Esophagus mucosa (tissue), 1 donor: ENCODE measurements at places on chromosomes 11 and 22. TPM values are rescaled to one million over a fixed set of nuclear protein-coding genes. Genes with fewer than 3 reads are reported as not detected.
A peak's percentile ranks its signal among the peaks of the same experiment; 100 is the strongest.

- no peak for ATAC-seq
These were observed 104.8 kb downstream of the MICAL2 start for GRCh38 chr11:12215181-12215593.

Gene TP53I11
- 18.1 TPM for total RNA-seq

GRCh38 chr11:76152086-76152681 lies 54.1 kb downstream of the WNT11 start:
- peak; percentile 88 for ATAC-seq

DNA sequence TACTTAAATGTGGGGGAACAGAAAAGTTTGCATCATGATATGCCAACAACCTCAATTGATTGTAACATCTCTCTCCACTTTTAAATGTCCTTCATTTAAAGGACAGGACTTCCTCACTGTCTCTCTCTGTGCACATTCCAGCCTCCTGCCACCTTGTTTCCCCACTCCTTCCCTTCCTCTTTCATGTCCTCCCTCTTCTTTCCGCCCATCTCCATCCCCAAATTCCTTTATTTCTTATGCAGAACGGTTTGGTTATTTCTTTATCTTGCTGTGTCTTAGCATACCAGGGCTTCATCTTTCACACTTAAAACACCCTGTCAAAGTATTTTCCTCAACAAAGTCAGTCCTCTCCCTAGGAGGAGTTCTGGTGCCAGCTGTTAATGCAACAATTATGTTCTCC lies 293.8 kb downstream of the NXPE2 start:
- no peak for ATAC-seq

Gene CAPN5
- total RNA-seq, result 30.4 TPM

- ATAC-seq, result peak; percentile 66
These were observed 18.3 kb upstream of the SLC5A1 start for GRCh38 chr22:32024796-32025195.

- no peak for ATAC-seq
These were observed 364.6 kb downstream of the LUZP2 start for GRCh38 chr11:24861440-24861839.

GRCh38 chr11:20991471-20991870 lies 322.1 kb downstream of the NELL1 start:
- peak; percentile 98 for ATAC-seq
